MM.1S (cell line): ENCODE measurements at places on chromosomes 2 and 18.

GRCh38 chr2:28080911-28081310 is 190.4 kb downstream of the BABAM2 start:
- no peaks in the 10 kb centered on the region for H3K27me3 ChIP-seq
- DNase-seq, result no peak
- H3K27ac ChIP-seq, result no peak overlapping the region
- no peak overlapping the region for H3K4me3 ChIP-seq
- no peaks in the 10 kb centered on the region for H3K36me3 ChIP-seq

DNA sequence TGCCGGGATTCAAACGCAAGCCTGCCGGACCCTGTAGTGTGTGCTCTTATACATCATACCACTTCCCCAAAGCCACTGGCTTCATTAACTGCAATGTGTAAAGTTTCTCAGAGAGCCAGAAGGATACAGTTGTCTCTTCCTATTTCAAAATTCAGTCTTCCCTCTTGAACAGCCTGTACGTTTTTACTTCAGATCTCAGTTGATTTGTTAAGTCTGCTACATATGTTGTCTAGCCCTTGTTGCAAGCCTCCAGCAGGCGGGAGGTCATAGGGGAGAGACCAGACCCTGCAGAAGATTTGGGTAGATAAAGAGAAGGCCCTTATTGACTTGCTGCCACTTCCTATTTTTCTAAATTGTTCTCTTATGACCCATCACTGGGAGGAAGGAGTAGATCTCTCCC is 56.2 kb downstream of the ARHGEF33 start:
- DNase-seq, result no peak
- no peaks in the 10 kb centered on the region for H3K4me1 ChIP-seq
- H3K27me3 ChIP-seq, result no peaks in the 10 kb centered on the region
- H3K36me3 ChIP-seq, result no peaks in the 10 kb centered on the region
- H3K4me3 ChIP-seq, result no peak overlapping the region
- H3K27ac ChIP-seq, result no peak overlapping the region

- peak; percentile 86 for DNase-seq
- no peaks in the 10 kb centered on the region for H3K27me3 ChIP-seq
- H3K4me1 ChIP-seq, result peaks cover 4% of the 10 kb centered on the region; the same call in 1 of the 2 replicates
- H3K36me3 ChIP-seq, result no peaks in the 10 kb centered on the region
Measured at GRCh38 chr2:182240862-182241371, 185.9 kb downstream of the PDE1A start.

DNA sequence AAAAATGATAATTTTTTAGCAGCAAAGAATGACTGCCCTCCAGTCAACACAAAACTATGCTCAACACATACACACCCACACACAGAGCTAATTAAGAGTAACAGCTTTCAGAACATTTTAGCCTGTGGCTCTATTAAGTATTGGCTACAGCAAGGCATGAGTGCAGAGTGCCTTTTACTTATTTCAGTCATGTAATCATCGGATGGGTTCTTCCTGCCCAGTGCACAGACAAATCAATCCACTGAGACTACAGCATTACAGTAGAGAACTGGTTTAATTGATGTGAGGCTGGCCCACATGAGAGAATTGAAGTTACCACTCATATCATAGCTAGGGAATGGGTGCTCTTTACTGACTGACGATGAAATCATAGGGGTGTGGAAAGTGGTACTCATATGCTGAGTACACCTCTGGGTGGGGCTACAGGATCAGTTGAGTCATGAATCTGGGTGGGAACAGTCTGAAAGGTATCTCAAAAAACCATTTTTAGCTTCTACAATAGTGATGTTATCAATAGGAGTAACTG is 241.0 kb downstream of the FSIP2 start:
- H3K4me3 ChIP-seq, result no peak overlapping the region
- no peak overlapping the region for H3K27ac ChIP-seq
- no peak for DNase-seq
- no peaks in the 10 kb centered on the region for H3K4me1 ChIP-seq
- H3K27me3 ChIP-seq, result no peaks in the 10 kb centered on the region

DNA sequence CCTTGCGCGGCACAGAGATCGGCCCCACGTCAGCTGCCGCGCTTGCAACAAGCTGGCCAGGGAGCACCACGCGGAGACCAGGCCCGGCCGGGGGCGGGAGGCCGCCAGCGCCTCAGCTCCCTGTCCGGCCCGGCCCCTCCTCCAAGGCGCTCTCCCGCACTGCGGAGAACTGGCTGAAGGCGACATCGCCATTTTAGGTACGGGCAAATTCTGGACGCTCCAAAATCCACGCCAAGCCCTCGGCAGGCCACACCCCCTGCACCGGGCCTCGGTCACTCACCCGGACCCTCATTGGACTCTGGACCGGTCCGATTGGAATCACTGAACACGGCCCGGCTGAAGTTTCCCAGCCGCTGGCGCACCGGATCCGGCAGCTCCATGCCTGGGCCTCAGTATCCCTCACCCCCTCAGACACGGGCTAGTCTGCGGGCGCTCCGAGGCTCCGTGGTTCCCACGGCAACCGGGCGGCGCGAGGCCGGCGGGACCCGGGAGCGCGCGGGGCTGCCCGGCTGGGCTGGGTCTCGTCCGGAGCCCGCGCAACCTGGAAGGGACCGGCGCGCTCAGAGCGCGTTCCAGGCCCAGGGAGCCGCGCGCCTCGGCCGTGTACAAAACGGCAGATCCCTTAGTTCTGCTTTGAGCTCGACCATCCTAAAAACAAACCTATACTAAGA is at the start of gene TMEM17:
TSS of gene TMEM17 (minus strand) at position 446 of the 671 bp plus-strand sequence. CDS start at position 380, 66 bp downstream.
- no peak within 1 kb of the TSS; the same call in 1 of the 2 replicates for H3K27ac ChIP-seq
- H3K4me3 ChIP-seq, result peak within 1 kb of the TSS; percentile 78
- no peaks in the 10 kb centered on the region for H3K27me3 ChIP-seq
- peak; percentile 60 for DNase-seq

DNA sequence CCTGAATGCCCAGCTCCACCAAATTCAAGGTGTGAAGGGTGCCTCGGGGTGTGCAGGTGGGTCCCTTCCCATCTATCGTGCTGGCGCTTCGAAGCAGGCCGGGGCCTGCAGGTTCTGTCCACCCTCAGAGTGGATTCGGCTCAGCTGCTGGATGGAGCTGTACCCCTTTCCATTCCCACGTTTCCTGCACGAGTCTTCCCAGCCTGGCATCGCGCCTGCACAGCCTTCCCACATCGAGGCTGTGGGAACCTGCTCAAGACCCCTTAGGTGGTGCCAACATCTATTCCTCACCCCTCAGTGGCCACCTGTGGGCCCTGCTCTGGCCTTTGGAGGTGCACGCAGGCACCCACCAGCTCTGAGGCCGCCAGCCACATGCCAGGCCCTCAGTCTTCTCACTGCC is 65.7 kb downstream of the PDCL3 start:
- H3K4me3 ChIP-seq, result no peak overlapping the region
- H3K36me3 ChIP-seq, result no peaks in the 10 kb centered on the region
- no peak for DNase-seq
- H3K27ac ChIP-seq, result no peak overlapping the region
- H3K27me3 ChIP-seq, result no peaks in the 10 kb centered on the region
- no peaks in the 10 kb centered on the region for H3K4me1 ChIP-seq

DNA sequence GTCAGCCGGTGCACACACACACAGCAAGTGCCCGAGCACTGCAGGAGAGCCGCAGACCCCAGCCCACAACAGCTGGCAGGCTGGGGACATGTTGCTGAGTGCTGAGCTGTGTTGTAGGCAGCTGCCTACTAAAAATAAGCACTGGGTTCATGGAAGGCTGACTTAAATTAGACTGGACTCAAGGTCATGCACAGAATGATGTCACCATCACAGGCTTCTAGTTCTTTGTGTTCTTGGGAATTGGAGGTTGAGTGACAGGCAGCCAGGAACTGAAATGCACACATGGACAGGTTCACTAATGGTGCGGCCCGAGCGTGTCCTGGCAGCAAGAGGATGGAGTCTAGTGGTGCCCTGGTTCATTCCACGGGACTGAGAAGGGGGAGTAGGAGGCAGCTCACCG is 71.3 kb downstream of the VWA3B start:
- no peaks in the 10 kb centered on the region for H3K27me3 ChIP-seq
- DNase-seq, result no peak
- no peaks in the 10 kb centered on the region for H3K36me3 ChIP-seq
- no peak overlapping the region for H3K4me3 ChIP-seq

DNA sequence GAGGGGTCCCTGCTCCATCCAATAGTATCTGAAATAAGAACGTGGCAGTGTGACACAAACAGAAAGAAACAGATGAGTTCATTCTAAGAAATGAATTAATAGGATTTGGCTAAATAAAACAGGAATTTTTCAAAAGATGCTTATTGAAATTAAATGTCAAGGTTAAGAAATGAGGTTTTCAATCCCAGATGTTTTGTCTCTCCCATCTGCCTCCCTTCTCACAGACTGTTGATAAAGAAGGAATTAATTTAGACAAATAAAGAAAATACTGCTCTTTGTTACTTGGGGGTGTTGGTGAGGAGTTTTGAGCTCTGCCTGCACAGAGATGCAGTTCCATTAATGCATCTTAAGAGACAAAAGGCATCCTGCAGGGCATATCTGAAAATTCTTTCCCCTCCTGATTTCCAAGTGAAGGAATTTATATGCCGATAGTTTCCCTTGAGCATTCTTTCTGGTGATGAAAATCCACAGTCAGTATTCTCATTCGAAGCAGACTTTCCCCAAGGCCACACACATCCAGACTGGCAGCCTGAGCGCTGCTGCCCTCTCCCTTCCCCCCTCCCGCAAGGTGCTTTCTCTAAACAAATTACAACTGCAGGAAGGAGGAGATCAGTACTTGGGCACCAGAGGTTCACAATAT is 385.4 kb upstream of the RND3 start:
- H3K27me3 ChIP-seq, result no peaks in the 10 kb centered on the region
- no peak overlapping the region for H3K4me3 ChIP-seq
- DNase-seq, result no peak
- H3K36me3 ChIP-seq, result no peaks in the 10 kb centered on the region
- H3K4me1 ChIP-seq, result peaks cover 13% of the 10 kb centered on the region
- no peak overlapping the region for H3K27ac ChIP-seq

GRCh38 chr2:67234440-67234839 is 162.7 kb upstream of the ETAA1 start:
- no peaks in the 10 kb centered on the region for H3K36me3 ChIP-seq
- no peaks in the 10 kb centered on the region for H3K4me1 ChIP-seq
- H3K27ac ChIP-seq, result no peak overlapping the region
- no peak overlapping the region for H3K4me3 ChIP-seq
- DNase-seq, result no peak

- H3K27ac ChIP-seq, result no peak overlapping the region
- no peak for DNase-seq
- H3K4me1 ChIP-seq, result peaks cover 12% of the 10 kb centered on the region
- H3K36me3 ChIP-seq, result no peaks in the 10 kb centered on the region
- no peaks in the 10 kb centered on the region for H3K27me3 ChIP-seq
Measured at GRCh38 chr18:74251297-74252038, 40.3 kb downstream of the CYB5A start.

DNA sequence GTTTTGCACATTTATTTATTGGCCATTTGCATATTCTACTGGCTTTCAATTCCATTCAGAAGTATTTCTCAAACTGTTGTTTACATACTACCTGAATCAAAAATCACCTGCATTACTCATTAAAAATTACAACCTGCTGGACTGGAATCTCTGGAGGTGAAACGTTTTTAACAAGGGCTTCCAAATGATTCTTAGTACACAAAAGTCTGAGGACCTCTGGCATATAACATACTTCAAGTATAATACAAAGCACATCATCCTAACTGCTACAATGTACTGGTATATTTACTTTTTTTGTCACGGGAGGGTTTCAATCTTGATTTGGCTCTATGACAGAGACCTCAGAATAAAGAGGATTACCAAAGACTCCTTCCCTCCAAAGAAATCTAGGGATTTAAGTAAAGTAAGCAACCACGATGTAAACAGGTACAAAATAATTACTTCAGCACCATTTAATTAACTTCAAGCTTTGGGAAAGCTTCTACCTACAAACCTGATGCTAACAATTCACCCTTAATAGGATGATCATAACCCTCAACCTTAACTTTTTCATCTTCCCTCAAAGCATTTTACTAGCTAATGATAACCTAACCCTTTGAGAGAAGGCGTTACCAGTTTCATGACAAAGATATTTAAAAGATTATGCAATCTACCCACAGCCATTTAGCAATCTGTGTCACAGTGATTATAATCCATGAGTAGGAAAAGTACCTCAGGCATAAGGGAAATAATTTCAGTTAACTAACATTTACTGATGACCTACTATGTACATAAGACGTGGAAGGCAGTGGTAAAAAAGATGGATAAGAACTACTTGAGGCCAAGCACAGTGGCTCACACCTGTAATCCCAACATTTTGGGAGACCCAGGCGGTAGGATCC is 24.7 kb downstream of the ATAD2B start:
- H3K4me1 ChIP-seq, result no peaks in the 10 kb centered on the region
- no peaks in the 10 kb centered on the region for H3K27me3 ChIP-seq
- H3K27ac ChIP-seq, result no peak overlapping the region
- no peaks in the 10 kb centered on the region for H3K36me3 ChIP-seq
- no peak for DNase-seq
